Activated CD8-positive, alpha-beta memory T cell treated with anti-CD3 and anti-CD28 coated beads for 24 hours (primary cell): ENCODE measurements at places on chromosomes 12 and 14.

- no peak for DNase-seq
Measured at GRCh38 chr14:22088614-22089342, 415.2 kb upstream of the OR4E1 start.

- DNase-seq, result no peak
Measured at GRCh38 chr12:15794836-15795235, 5.6 kb upstream of the EPS8 start.

GRCh38 chr12:31861360-31861759 is 97.9 kb upstream of the RESF1 start:
- DNase-seq, result no peak

- DNase-seq, result no peak
Measured at GRCh38 chr12:24861766-24862540, 86.9 kb downstream of the BCAT1 start.

DNA sequence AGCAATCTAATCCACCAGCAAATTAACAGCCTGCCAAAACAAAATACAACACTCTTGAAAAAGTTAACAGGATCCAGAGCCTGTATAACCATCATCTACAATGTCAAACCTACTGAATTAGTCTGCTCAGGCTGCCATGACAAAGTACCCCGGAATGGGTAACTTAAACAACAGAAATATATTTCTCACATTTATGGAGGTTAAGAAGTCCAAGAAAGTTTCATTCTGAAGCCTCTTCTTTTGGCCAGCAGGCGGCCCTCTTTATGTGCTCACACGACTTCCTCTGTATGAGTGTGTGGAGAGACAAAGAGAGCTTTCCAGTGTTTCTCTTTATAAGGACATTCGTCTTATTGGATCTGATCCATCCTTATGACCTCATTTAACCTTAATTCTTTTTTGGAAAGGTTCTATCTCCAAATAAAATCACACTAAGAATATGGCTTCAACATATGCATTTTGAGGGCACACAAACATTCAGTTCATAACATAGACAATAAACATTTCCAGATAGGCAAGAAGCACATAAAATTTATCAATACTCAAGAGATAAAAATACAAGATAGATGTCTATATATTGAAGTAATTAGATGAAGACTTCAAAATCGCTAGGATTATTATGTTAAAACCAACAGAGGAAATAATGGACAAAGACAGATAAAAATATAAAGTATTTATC is 5.9 kb upstream of the RERG start:
- no peak for DNase-seq

DNA sequence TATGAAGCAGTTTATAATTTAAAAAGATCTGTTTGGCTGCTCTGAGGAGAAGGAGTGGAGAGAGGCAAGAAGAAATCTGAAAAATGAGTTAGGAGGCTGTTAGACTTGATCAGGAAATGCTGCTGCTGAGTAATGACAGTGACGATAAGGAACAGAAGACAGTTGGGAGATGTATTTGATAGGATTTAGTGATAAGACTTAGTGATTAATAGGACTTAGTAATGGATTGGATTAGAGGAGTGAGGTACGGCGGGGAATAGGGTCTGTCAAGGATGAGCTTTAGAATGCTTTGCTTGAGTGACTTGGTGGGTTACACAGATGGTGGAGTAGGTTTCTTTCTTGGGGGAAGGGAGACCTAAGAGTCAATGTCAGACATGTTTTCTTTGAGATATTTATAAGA is 31.7 kb downstream of the UNC79 start:
- no peak for DNase-seq

DNA sequence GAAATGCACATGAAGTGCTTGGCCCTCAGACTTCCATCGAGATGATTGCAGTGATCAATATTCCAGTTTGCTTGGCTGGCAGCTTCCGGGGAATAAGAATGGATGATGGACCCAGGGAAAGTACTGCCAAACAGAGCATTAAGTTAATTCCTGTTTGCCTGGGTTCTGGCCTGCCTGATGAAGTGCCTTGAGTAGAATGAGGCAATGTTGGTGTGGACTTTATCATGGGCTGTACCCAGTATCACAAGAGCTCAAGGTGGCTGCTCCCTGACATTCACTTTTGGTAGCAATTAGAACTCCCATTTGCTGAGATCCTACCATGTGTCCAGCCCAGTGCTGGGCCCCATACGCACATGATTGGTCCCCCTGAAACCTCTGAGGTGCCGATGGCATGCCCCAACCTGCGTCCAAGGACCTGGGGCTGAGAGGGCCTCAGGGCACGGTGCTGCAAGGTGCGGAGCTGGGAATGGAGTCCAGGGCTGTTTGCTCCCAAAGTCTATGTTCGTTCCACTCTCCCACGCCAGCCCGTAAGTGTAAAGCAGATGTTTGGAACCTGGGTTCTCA is 80.7 kb downstream of the SLC25A47 start:
- no peak for DNase-seq

GRCh38 chr12:129753586-129753985 is 150.2 kb downstream of the TMEM132D start:
- DNase-seq, result no peak

GRCh38 chr14:32656601-32657000 is 282.1 kb upstream of the NPAS3 start:
- DNase-seq, result no peak

GRCh38 chr14:94631536-94632304 is 19.5 kb downstream of the SERPINA3 start:
- DNase-seq, result no peak

GRCh38 chr12:89189448-89189847 is 162.9 kb downstream of the DUSP6 start:
- DNase-seq, result no peak

- no peak for DNase-seq
Measured at GRCh38 chr14:77065851-77066577, 32.0 kb upstream of the CIPC start.

DNA sequence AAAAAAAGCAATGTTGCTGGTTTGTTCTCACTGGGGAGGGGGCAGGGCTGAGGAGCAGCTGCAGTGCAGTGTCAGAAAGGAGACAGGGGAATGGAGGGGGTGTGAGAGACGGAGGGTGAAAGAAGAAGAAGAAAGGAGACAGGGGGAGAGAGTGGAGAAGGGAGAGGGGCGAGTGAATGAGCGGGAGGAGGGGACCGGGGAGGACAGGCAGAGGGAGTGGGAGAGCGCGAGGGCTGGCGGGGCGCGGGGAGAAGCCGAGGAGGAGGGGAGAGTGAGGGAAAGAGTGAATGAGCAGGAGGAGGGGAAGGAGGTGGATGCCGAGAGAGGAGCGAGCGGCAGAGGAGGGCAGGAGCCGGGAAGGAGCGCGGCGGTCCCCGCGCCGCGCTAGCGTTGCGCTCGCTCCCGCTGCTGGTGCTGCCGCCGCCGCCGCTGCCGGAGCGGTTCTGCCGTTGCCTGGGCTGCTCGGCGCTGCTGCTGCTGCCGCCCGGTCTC is at the start of gene NOVA1:
TSS of gene NOVA1 (minus strand) at position 445 of the 492 bp plus-strand sequence. CDS start 597 bp downstream, outside the sequence.
- DNase-seq, result no peak

DNA sequence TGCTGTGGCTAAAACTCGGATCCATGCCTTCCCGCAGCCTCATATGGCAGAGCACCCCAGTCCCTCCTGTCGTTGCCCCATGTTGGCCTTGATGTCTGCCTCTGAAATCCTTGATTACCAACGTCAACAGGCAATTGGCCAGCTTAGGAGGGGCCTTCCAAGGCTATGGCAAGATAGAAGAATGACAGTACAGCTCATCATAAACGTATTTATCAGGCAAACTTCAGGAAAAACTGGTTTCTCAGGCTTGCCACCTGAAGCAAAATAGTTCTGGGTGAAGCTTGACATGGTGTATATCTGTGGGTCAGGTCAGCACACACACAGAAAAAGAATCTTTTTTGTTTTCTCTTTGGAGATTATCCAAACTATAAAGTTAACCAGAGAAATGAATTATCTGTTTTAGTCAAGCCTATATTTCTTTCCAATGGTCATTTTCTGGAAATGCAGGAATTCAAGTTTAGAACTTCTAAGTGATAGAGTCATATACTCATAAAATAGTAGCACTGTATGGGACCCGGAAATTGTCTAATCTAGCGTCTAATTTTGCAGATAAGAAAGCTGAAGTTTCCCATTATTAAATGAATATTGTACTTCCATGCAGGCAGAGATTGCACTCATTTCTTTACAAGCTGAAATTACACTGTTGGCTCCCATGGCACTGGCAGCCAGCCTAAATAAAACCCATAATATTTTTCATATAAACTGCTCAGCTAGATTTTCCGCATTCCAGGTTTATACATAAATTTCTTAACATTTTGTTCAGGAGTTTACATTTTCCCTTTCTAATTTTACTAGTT is 24.4 kb upstream of the DUSP16 start:
- DNase-seq, result no peak

- no peak for DNase-seq
Measured at GRCh38 chr12:62684570-62685295, 218.1 kb downstream of the MON2 start.

DNA sequence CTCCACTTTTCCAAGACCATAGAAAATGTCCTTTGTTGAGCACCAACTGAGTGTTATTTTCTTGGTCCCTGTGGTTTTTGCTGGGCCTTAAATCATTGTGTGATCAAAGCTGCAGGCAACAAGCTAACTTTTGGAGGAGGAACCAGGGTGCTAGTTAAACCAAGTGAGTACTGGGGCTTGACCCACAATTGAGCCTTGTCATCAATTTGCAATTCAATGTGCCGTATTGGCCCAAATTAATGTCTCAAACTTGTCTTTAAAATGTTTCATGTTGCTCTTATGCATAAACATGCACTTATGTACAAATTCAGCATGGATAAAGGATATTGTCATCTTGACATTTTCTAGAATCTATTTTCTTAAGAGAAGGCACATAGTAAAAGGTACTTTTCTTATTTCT is 62.3 kb downstream of the DAD1 start:
- no peak for DNase-seq

- no peak for DNase-seq
Measured at GRCh38 chr14:57491640-57492039, 2.0 kb downstream of the CCDC198 start.

DNA sequence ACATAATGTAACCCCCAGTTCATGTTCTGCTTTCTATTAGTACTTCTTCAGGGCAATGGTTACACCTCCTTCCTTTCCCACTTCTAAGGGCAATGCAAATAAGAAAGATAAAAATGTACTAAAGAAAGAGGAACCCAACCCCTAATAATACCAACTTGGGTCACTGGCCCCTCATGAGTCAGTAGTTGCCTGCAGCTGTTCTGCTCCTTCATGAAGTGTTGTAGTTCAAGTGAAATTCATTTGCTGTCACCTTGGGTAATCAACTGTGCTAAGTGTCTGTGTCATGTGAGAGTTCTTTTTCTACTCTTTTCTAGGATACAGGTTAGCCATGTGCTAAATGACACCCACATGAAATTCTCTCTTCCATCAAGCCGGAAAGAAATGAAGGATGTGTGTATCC is 91.8 kb downstream of the PLXNC1 start:
- no peak for DNase-seq

DNA sequence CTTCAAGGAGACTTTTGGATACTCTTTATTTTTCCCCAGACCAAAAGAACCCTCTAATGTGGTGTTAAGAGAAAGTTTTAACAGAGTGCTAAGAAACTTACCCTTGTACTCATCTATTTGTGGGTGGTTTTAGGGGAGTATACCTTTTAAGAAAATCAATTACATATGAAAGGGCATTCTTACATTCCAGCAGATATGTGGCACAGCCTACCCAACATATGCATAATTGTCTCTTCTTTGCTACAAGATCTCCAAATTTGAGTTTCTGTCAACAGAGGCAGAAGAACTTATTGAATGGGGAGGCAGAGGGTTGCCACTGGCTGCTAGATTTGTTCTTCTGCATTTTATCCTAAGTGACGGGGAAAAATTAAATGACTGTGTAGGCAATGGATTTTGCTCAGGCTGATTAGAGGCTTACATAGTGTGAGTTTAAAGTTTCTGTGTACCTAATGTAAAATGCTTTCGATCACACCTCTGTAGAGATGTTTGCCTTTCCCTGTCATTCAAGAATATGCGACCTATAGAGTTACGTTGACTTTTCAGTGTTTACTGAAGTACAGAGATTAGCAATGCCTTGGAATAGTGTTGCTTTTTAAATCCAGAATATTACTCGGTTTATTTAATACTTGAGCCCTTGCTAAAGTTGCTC is 54.6 kb downstream of the PROX2 start:
- no peak for DNase-seq

- DNase-seq, result no peak
Measured at GRCh38 chr12:92561543-92561899, 141.3 kb upstream of the PLEKHG7 start.

DNA sequence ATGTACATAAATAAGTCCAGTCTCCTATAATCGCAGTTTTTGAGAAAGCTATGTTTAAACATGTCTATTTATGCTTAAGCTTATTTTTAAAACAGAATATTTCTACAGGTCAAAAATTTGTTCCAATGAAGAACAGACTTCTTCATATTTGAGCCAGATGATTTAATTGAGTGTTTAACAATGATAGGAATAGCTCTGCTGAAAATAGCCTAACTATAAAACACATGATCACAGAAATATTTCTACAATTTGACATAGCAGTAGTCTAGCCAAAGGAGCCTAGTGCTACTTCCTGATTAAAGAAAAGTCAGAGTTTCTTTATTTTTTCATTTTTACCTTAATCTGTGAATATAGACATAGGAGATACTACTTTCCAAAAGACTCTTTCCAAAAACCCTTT is 29.4 kb downstream of the DCP1B start:
- DNase-seq, result no peak

DNA sequence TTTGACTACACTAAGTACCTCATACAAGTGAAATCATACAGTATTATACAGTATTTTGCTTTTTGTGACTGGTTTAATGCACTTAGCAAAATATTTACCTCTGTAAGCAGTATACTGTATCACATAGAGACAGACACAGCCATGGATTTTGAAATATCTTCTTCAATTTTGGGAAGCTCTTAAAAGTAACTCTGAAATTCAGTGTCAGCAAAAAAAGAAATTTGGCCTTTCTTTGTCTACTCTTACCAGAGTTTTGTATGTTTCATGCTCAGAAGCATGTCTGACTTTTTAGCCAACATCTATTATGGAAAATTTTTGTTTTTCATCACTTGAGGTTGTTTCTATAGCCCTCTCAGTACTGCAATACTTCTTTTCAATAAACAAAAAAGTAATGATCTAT is 1102.2 kb downstream of the TRHDE start:
- DNase-seq, result no peak

DNA sequence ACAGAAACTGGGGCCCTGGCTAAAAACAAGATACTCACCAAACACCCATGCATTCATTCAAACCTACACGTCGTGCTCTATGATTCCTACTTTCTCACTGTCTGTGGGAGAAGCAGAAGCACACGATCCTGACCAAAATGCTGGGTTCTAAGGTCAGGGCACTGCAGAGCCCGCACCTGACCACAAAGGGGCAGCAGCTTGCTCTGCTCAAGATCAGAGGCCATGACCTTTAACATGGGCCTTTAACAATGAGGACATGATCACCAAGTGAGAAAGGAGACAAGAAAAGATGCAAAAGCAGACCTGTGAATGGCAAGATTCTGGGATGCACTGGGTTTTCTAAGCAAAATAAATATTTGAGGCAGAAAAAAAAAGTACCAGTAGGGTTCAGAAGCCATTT is 40.1 kb upstream of the VPS33A start:
- DNase-seq, result no peak

DNA sequence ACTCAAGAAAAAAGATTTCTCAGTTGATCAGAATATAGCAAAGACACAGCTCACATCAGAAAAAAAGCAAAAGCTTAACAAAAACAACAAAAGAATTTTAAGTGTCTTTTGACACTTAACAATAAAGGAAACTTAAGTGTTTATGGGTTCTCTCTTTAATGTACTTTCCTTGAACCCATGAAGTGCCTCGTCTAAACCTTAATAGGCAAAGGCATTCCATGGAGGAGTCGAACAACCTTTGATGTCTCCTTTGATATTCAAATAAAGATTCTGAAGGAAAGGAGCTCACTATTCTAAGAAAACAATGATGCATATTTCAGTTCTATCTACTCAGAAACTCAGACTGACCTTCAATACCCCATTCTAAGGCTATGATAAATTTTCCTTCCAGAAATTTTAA is 116.7 kb downstream of the TMTC1 start:
- no peak for DNase-seq
